Foreskin fibroblast (primary cell): ENCODE measurements at places on chromosomes 3 and 15.

GRCh38 chr15:92845126-92845508, 55.0 kb upstream of the CHD2 start:
- peak; percentile 71 for DNase-seq

- no peak for DNase-seq
These were observed 24.8 kb upstream of the CMTM7 start for GRCh38 chr3:32366638-32367397.

DNA sequence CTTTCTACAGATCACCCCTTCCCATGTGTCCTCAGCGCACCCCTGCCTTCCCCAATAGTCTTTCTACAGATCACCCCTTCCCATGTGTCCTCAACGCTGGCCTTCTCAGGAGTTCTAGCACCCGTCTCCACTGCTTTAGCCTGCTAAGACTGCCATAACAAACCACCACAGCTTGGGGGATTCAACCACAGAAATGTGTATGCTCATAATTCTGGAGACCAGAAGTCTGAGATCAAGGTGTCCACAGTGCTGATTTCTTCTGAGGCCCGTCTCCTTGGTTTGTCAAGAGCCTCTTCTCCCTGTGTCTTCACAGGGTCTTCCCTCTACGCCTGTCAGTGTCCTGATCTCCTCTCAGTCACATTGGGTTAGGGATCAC, 68.1 kb upstream of the CGNL1 start:
- DNase-seq = no peak

GRCh38 chr3:144105542-144105941, 133.9 kb downstream of the DIPK2A start:
- no peak for DNase-seq

DNA sequence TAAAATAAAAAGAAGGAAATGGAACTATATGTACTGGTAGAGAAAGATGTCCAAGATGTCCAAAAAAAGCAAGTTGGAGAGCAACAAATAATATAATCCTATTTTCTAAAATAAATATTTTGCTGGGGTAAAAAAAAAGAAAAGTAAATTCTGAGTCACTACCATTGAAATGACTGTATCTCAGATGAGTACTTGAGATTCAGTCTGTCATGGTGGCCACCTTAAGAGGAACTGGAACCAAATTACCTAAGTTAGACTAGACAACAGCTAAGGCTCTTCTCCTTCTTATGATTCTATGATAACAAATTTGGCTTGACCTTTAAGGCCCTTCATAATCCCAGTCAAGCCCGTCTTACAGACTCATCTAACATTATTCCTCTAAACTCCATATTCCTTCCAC, 270.6 kb upstream of the HES1 start:
- no peak for DNase-seq

DNA sequence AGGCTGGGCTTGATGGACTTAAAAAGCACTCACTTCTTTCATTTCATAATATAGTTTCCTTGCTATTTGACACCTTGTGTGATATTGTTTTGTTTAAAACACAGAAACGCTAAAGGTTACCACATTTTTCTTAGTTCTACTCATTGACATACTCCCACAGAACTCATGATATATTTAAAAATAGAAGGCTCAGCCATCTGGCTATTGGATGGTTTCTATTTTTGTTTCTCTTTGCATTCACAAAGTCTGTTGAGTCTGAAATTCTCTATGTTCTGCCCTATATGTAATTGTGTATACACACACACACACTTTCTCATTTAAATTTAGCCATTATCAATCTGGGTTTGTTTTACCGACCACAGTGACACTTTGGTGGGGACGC, 128.2 kb downstream of the SOX2 start:
- DNase-seq = no peak

GRCh38 chr3:72462595-72463011, 385.6 kb downstream of the SHQ1 start:
- DNase-seq = no peak

DNA sequence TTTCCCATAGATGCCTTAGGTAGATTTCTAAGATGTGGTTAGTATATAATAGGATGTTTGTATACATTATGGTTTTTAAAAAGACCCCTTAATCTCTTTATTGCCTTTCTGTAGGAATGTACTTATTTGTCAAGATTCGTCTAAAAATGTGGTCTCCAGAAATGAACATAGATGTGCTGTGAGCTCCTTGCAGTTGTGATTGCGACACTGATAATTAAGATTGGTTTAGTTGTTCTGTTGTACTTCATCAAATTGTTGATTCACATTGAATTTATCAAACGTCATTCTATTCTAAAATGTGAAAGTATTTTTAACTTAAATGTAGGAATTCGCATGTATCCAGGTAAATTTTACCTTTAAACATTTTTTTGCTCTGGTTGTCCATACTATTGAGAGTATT, 51.2 kb downstream of the CMC1 start:
- no peak for DNase-seq

- DNase-seq = no peak
These were observed 45.1 kb downstream of the PXK start for GRCh38 chr3:58377750-58378149.

GRCh38 chr15:74428970-74429780, 4.6 kb downstream of the SEMA7A start:
- no peak for DNase-seq

DNA sequence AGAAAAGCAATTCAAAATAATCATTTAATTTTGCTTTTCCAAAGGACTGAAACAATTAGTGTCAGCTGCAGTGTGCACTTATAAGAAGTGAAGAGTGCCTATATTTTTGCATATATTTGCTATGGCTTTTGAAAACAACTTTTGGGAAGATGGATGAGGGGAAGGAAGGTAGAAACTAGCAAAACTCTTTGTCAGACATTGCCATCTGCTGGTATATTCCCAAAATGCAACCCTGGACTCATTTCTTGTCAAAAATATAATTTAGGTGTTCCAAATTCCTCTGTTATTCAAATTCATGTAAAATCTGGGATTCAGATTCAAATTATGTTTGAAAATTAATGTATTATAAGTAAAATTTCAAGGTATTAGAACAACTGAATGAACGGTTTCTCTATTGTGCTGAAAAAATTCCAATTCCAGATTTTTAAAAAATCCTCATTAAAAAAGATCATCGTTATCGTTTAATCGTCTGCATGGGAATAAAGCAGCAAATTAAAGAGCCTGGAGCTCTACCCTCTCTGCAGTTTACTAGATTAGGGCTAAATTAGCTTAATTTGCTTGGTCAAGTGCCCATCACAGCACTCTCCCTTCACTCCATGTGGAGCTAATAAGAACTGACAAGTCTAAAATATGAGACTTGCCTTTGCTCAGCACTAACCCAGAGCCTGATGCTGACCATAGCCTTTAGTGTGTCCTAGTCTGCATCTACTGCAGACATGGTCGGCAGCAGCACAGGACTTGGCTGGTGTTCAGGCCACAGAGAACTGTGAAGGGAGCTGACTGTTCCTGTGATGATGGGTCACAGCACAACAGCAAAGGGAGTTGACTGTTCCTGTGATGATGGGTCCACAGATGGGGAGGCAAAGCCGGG, 67.9 kb upstream of the MITF start:
- DNase-seq = peak; percentile 28

- DNase-seq = no peak
These were observed 7.9 kb downstream of the ACAA1 start for GRCh38 chr3:38129058-38129457.

- peak; percentile 85 for DNase-seq
These were observed 902.9 kb downstream of the EPHA3 start for GRCh38 chr3:90010341-90010740.

DNA sequence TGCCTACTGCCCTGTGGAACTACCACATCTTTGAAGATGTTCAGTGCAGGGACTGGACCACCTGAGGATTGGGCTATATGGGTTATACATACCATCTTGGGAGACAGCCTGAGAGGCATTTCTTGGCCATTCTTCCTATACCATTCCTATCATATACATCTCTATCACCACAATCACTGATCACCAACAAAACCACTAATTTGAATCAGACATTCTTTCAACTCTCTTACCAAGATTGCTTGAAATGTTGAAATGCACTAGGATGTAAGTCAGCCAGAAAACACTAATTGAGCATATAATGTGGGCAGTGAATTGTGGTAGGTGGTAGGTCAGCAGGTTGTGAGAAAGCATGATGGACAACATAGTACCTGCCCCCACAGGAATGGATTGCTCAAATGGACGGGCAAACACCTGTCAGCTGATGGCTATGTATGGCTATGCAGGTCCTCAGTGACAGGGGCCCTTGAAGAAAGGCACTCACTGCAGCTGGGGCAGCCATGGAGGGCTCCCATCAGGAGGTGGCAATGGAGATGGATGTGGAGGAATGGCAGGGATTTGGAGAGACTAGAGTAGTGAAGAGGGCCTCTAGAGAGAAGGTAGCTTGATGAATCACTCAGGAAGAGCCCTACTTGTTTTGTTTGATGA, 49.1 kb downstream of the AMOTL2 start:
- peak; percentile 58 for DNase-seq

DNA sequence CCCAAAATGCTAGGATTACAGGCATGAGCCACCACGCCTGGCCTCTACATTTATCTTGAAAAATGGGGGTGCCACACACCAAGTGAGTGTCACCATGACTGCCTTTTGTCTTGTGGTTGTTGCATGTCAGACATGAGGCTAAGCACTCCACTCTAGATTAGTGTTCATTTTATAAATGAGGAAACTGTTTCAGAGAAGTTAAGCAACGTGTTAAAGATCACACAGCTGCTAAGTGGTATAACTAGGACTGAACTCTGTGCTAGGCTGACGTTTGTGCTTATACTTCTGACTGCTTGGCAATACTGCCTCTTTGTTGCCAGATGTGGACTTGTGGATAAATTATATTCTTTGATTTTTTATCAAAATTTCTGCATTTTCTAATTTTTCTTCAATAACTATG, 50.8 kb upstream of the SMAD6 start:
- no peak for DNase-seq

DNA sequence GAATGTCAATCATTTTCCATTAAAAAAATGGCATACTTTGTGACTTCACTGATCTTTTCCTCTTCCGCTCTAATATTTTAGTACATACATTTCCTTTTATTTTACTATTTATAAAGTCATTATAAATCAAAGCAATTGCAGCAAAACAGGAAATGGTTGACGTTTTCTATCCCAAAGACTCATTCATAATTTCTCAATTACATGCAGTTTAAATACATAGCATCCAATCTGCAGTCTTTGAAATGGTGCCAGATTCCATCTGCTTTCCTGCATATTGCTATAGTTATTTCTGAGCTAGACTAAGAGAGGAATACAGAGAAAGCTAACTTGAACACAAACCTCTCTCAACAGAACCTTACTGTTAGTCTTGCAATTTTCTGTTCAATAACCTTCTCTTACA, 179.8 kb downstream of the ZPLD1 start:
- DNase-seq = no peak

- DNase-seq = no peak
These were observed 580.4 kb downstream of the VGLL3 start for GRCh38 chr3:86410587-86410986.

- no peak for DNase-seq
These were observed 32.0 kb upstream of the COPB2 start for GRCh38 chr3:139421460-139421859.

- DNase-seq = peak; percentile 17
These were observed 23.7 kb upstream of the GPD1L start for GRCh38 chr3:32082721-32083120.

GRCh38 chr15:67080118-67080899, 14.9 kb downstream of the SMAD3 start:
- DNase-seq = peak; percentile 91

- no peak for DNase-seq
These were observed 87.5 kb upstream of the TGFBR2 start for GRCh38 chr3:30518872-30519271.

GRCh38 chr3:161320837-161321236, 50.5 kb downstream of the SPTSSB start:
- no peak for DNase-seq

DNA sequence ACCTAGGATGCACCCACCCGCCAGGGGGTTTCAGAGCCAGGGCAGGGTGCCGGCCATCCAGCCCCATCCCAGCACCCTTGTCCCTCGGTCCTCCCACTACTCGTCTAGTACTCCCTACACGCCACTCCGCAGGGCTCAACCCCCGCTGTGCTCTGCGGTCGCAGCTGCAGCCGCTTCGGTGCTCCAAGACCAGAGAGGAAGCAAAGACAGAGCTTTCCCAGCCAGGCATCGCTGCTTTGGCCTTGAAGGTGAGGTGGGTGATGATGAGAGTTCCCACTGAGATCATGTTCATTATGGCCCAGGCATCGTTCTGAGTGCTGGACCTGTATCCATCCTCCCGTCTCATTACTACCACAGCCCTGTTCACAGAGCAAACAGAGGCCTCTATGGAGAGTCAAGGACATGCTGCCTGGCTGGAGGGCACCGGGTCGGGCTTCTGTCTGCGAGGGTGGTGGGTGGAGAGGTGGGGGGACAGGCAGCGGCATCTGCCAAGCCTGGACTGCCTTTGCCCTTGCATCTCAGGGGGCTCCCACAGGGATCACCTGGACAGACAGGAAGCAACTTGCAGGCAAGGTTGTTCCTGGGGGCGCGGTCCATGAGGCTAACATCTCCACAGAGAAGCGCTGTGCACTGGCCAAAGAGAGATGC, 66.9 kb downstream of the KLF13 start:
- DNase-seq = no peak

DNA sequence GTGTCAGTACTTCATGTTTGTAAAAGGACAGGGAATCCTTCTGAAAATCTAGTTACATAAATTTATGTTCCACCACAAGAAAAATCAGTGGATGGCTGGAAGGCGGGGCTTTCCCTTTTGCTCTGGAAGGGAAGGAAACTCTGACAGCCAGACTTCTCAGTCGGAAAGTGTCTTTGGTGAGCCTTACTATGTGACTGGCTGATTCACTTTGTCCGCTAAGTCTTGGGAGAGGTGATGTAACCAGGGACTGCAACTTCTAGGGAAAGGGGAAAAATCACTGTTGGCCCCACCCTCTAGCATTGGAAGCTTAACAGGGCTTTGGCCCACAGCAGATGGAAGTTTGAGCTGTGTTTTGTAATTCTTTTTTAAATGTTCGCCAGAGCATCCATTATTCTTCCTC, 281.4 kb upstream of the CTDSPL start:
- DNase-seq = no peak
